ENCODE measurements at places on chromosomes 2 and 18. TPM values are rescaled to one million over a fixed set of nuclear protein-coding genes. Genes with fewer than 3 reads are reported as not detected.
A peak's percentile ranks its signal among the peaks of the same experiment; 100 is the strongest.

GRCh38 chr2:127181851-127182250 lies 38.2 kb downstream of the CYP27C1 start:
- DNase-seq, result no peak

GRCh38 chr2:19009510-19009909 lies 348.9 kb downstream of the OSR1 start:
- peak; percentile 65 for DNase-seq

ROCK1 gene
- 14.9 TPM for total RNA-seq

UGT1A10 gene
- not detected for total RNA-seq
